ENCODE measurements at places on chromosomes 3 and 15.

GRCh38 chr3:124489506-124489905 lies 240.7 kb upstream of the UMPS start:
- DNase-seq = no peak

DNA sequence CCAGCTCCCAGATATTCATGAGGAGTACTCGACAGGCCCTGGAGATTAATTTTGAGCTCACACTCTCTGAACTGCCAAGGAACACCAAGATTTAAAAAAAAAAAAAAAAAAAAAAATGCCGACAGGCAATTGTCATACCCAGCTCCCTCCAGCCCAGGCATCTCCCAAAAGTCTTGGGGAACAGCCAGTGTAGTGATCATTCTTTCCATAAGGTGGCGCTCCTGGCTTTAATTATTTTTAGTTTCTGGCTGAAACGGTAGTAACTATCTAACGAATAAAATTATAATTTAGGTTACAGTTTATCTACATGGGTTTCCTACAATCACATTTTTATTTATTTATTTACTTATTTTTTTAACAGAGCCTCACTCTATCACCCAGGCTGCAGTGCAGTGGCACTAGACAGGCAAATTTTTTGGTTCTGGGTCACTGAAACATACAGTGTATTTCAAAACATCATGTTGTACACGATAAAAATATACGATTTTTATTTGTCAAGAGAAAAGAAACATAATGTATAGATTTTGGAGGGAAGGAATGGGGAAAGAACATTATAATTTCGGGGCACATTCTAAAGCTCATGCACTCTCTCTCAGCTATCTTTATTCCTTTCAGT lies 157.3 kb downstream of the ADAMTS9 start:
- DNase-seq = peak; percentile 1

GRCh38 chr3:170410428-170411029 lies 8.1 kb upstream of the CLDN11 start:
- DNase-seq = peak; percentile 25

DNA sequence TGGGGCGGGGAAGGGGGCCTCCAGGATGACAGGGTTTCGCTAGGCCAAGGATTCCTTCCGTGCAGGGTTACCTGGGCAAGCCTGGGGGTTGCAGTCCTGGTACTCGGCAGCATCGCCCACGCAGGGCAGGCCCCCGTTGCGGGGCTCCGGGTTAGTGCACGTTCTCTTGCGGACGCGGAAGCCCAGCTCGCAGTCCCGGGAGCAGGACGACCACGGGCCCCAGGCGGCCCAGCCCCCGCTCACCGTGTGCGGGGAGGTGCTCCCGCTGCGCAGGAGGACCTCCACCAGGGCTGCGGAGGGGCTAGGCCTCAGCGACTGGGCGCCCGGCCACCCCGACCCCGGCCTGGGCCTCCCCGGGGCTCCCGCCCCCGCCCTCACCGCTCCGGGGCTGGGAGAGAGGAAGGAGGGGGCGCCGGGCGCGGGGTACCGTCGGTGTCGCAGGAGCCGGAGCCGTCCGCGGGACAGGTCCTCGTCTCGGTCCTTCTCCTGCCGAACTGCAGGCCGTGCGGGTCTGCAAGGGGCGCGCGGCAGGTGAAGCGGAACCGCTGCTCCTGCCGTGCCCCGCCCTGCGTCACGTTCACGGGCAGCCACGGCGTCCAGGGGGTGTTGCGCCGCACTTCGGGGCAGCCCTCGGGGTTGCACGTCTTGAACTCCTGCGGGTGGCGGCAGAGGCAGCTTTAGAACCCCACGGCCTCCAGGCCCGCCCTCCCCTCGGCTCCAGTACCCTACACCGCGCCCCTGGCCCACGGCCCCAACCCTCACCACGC lies 114.6 kb downstream of the SEMA5B start:
- no peak for DNase-seq

- DNase-seq = no peak
Observed at GRCh38 chr3:153273767-153274435, 111.9 kb downstream of the RAP2B start.

DNA sequence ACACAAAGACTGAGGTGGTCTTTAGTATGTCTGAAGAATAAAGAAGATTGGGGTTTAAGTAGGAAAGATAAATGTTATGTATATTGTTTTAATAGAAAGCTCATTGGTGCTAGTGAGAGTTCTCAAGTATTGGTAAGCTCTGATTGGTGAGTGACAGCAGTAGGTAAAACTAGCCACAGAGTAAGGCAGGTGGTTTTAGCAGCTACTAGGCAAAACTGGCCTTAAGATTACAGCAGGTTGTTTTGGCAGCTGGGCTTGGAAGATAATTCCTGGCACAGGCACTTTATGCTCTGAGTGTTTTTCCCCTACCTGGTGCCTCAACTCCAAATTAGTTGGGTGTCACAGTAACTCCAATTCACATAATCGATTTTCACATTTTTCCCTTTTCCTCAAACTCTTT lies 66.3 kb downstream of the STAG1 start:
- no peak for DNase-seq

- DNase-seq = no peak
Observed at GRCh38 chr3:170558427-170558826, 27.4 kb downstream of the SLC7A14 start.

DNA sequence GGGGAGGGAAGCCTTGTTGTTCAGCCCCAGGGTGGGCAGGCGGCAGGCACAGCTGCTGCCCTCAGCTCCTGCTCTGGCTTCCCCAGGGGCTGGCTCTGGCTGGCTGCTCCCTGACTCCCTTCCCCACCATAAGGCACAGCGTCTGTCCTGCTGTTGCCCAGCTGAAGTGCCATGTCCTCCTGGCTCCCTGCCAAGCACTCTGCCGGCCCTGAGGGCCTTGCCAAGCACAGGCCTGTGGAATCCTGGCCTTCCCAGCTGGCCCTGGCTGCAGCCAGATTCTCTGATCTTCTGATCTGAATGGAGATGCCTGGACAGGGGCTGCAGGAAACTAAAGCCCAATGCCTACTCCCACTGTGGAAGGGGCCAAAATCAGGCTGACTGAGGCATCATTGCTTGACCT lies 1.1 kb downstream of the IQCF6 start:
- peak; percentile 15 for DNase-seq

- no peak for DNase-seq
Observed at GRCh38 chr3:69179740-69180372, 57.5 kb upstream of the LMOD3 start.

GRCh38 chr3:13148126-13148525 lies 74.9 kb upstream of the IQSEC1 start:
- no peak for DNase-seq

DNA sequence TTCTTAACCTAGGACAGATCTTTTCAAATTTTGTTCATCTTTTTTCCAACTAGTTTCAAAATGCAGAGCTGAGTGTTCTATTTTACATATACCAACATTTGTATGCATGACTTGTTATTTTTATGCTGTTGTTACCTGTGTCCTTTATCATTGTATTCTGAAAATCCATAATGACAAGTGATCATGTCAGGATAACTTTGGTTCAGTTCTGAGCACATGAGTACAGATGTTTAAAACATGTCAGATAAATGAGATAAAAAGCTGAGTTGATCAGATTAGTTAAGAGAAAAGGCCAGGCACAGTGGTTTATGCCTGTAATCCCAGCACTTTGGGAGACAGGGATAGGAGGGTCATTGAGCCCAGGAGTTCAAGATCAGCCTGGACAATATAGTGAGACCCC lies 204.9 kb downstream of the SSR3 start:
- no peak for DNase-seq

- no peak for DNase-seq
Observed at GRCh38 chr3:4732925-4733324, 239.8 kb downstream of the ITPR1 start.

DNA sequence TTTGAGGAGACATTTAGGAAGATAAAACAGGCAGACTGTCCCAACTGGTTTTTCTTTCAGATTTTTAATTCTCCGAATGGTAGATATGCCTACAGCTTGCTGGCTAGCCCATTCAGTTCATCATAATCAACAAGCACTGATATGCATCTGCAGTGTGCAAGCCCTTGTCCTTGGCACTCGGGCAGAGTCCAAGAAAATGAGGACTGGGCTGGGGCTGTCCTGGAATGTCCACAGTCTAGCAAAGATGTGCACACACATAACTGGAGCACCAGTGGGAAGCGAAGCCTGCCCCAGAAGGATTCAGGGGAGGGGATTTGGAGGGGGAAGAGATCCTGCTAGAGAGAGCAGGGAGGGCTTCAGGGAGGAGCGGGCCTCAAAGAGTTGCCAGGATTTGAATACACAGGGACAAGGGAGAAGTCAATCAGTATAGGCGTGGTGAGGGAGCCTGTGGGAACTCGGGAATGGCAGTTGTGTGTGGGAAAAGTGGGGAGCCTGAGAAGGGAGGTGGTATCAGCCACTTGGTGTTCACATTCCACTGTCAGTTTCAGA lies 8.7 kb downstream of the FAH start:
- DNase-seq = no peak

DNA sequence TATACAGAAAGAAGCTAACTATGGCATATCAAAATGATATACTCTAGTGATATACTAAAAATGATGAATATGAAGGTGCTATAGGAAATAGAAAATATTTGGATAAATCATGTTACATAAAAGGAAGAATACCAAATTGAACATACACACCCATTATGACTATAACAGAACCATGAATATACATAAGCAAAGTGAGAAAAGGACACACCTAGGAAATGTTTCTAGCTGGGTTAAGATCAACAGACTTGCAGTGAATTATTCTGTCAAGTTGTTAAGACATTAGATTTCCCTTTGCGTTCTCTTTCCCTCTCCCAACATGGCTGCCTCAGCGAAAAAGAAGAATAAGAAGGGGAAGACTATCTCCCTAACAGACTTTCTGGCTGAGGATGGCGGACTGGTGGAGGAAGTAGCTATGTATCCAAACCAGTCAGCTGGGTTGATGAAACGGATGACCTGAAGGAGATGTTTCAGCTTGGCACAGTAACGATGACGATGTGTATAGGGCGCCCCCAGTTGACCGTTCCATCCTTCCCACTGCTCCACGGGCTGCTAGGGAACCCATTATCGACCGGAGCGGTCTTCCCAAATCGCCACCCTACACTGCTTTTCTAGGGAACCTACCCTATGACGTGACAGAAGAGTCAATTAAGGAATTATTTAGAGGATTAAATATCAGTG lies 20.2 kb upstream of the PARP14 start:
- no peak for DNase-seq

GRCh38 chr15:72940229-72940622 lies 112.0 kb upstream of the NEO1 start:
- DNase-seq = no peak

DNA sequence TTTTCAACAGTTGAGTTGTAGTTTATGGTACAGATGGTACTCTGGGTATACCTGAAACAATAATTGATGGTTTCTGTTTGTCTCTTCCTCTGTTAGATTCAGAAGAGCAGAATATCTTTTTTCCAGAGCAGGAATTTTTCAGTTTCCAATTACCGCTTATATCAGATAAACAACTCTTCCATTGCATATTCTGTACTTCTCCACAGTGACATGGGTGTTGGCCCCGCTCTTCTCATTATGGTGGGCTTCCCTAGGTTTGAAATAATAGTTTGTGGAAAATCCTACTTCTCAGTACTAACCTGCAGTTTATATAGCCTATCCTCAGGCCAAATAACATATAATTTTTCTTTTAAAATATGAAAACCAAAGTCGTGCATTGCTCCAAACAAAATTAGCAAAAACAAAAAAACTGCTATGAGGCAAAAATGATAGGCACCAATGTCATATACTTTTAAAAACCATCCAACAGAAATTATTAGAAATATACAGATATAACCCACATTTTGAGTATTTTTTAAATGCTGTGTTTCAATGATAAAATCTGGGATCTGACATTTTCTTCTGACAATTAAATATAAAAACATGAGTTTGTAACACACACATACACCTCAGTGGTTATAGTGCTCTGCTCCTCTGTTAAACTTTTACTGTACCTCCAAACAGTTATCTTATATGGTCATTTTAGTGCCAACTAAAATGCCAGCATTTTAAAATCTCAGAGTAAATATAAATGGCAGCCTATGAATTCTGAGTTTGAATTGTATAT lies 56.8 kb downstream of the CMSS1 start:
- no peak for DNase-seq

DNA sequence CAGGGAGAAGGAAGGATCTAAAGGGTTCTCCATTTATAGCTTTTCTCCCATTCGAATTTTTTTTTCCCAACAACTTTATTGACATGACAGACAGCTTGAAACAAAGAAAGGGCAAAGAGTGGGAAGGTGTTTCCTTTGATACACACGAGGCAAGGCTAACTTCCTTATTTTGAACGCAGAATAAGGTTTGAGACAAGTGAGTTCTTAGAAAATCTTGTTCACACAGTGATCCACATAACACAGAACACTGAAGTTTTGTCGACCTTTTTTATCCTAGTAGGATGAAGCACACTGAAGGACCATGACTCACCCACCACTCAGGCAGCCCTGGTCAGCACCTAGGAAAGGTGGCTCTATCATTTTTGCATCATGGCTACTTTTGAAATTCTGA lies 425.8 kb upstream of the MDFIC2 start:
- DNase-seq = no peak

- peak; percentile 74 for DNase-seq
Observed at GRCh38 chr15:67968966-67969365, 85.1 kb upstream of the PIAS1 start.

DNA sequence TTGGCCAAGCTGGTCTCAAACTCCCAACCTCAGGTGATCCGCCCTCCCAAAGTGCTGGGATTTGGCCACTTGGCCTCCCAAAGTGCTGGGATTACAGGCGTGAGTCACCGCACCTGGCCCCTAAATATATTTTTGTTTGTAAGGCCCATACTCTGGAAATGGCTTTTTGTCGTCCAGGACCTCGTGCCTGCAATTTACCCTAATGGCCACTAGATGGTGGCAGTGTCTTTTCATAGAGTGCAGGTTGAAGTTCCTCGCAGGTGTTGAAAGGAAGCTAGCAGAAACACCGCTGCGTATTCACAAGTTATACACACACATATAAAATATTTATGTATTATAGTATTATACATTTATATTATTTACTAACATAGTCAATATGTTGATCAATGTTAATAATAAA lies 97.2 kb downstream of the LRTM1 start:
- DNase-seq = no peak

DNA sequence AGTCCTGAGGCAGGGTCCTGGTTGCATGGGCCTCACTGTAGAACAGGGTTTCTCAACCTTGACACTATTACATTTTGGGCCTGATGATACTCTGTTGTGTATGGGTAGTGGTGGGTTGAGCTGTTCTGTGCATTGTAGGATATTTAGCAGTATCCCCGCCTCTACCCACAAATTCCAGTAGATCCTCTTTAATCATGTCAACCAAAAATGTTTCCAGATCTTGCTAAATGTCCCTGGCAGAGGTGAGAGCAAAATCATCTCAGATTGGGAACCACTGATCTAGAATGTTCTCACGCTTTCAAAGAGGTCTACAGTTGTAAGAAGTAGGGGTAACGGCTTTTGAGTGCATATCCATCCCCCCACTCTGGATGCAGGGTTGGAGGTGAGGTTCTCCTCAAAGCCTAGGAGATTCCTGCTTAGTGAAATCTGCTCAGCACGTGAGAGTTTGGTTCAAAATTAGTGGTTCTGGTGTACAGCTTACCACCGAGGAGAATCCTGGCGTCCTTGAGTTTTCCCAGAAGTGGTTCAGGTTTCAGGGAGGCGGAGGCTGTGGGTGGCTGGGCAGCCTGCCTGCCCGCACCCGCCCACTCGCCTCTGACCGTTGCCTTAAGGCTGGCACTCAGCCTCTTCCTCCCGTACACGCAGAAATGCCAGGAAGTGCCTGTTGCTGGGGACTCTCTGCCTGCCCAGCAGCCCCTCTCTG lies 5.3 kb downstream of the ACVR2B start:
- DNase-seq = no peak

GRCh38 chr3:167866331-167866730 lies 130.8 kb downstream of the SERPINI1 start:
- DNase-seq = no peak
